ENCODE measurements at places on chromosomes 4 and X.

- DNase-seq = no peak
These were observed 84.1 kb downstream of the TMEM164 start for GRCh38 chrX:110086916-110087484.

DNA sequence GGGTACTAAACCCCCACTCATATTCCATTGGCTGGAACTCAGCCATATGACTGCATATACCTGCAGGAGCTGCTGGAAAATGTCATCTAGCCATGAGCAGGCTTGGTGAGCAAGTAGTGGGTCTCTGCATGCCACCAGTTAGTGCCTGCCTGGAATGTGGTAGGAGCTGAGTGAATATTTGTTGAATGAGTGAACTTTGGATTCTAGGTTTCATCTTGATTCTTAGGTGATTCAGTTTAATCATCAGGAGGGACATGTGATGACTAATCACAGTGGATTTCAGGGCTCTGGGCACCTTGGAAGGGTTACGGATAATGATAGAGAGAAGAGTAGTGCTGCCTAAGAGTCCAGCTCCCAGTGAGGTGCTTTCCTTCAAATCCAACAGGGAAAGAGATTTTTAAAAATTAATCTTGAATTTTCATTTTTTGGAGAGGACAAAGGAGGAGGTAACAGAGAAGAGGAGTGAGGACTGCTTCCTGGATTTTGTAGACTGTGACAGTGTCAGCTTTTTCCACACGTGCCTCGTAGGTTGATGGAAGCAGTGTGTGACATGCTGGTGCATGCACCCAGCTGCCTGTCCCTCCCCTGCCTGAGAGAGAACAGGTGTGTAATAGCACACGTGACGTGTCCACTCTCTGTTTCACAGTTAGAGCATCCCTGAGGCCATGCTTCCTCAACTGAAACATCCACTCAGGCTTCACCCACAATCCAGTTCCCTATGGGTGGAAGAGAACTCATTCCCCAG is 30.4 kb downstream of the NHS start:
- DNase-seq = no peak

- DNase-seq = no peak
These were observed 121.0 kb downstream of the PCDH19 start for GRCh38 chrX:100289066-100289558.

- DNase-seq = no peak
These were observed 44.6 kb downstream of the IL13RA1 start for GRCh38 chrX:118772051-118772450.

DNA sequence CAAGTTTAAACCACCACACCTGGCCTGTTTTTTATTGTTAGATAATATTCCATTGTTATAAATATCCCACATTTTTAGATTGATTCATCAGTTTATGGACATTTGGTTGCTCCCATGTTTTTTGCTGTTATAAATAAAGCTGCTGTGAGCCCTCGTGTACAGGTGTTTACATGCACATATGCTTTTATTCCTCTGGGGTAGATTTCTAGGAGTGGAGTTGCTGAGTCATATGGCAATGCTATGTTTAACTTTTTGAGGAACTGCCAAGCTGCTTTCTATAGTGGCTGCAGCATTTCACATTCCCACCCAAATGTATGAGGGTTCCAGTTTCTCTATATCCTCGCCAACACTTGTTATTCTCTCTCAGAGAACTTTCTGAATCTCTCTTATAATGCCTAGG is 90.5 kb downstream of the TBL1X start:
- no peak for DNase-seq

DNA sequence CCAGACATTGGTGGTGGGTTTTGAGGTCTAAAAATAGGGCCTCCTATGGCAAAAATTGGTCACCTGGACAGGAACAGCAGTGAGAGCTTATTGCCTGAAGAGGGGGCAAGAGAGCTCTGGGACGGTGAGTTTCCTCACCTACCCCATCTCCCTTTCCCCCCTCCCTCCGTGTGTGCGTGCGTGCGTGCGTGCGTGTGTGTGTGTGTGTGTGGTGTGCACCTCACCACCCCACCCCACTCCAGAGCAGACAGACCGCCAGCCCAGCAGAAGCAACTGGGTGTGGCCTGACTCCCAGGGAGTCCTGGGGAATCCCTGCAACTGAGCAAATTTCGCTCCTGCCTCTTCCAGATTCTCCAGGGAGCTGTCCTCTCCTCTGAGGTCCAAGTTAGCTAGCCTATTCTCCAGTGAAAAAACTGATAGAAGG is 44.7 kb downstream of the PRPS1 start:
- DNase-seq = no peak

- DNase-seq = no peak
These were observed 36.1 kb downstream of the DCK start for GRCh38 chr4:71029504-71029903.

- DNase-seq = peak; percentile 17
These were observed 26.8 kb upstream of the CLDN24 start for GRCh38 chr4:183348706-183349659.

DNA sequence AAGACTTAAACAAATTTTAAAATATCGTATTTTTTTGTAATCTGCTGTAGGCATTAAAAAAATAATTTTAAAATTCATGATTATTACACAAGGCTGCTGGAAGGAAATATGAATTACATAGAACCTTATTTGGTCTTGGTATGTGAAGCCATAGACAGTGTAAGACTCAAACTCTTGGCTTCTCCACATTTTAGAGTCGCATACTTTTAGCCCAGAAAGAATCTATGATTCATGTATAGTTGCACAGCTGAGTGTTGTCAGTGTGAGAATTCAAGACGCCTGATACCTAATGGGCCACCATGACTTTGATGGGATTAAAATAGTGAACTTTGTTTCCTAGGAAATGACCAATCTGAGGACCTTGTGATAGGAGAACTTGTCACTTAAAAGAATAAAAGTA is 1.4 kb downstream of the INTU start:
- DNase-seq = no peak

DNA sequence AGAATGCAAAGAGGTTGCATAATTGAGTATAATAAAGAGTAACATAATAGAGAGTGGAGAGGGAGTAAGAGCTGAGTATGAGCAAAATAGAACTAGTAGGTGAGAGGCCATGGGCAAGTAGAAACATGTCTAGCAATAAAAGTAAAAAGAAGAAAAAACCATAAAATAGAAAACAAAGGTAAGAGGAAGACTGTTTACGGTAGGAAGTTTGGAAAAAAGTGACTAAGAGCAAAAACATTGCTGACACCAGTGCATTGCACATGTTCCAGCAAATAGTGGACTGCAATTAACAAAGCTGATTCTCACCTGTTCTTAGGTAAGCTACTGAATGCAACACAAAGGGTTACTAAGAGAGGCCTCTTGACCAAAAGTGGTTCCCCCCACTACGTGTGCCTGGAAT is 202.9 kb downstream of the TEX13A start:
- DNase-seq = no peak

DNA sequence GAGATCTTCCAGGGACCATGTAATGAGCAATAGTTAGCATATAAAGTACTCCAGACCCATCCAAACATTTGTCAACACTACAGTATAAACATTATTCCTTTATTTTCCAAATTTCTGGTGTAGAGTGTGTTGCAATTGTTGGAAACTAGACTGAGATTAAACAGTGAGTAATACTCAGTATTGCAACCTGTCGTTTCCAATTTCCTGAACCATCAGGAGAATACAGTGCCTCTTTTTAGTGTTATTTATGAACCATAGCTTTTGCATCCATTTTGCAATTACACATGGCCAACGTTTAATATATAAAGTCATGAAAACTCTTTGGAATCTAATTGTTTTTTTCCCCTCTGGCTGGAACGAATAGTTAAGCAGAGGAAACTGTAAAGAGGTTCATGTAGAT is 58.3 kb upstream of the DHRSX start:
- no peak for DNase-seq

DNA sequence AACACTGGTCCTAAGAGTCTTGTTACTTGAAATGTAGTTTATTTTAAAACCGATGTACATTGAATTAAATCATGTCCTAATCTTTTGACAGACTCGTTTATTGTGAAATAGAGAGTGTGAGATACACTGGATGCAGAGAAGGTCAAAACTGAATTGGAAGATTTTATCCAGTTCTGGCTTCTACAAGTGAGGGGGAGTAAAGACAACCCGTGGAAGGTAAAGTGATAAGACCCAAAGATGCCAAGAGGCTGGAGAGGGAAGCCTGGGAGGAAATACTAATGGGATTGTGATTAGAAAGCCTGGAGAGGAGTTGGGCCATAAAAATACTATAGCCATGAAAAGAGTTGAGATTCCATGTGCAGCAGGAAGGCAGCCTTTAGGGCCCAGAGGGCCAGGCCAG is 424.5 kb upstream of the NR3C2 start:
- DNase-seq = no peak

DNA sequence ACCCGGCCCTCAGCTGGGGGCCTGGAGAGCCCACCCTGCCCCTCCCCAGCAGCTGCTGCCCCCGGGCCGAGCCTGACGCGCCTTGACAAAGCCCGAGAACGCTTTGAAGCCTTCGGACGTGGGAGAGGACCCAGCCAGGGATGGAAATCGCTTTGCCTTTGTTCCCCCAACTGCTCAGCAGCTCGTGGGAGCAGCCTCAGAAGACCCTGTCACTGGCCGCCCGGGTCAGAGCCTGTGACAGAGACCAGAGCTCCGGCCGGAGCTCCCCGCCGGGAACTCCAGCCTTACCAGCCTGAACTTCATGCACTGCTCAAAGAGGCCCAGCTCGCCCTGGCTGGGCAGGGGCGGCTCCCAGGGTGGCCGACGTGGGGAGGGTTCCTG is 2.6 kb upstream of the SLC6A8 start:
- DNase-seq = no peak

DNA sequence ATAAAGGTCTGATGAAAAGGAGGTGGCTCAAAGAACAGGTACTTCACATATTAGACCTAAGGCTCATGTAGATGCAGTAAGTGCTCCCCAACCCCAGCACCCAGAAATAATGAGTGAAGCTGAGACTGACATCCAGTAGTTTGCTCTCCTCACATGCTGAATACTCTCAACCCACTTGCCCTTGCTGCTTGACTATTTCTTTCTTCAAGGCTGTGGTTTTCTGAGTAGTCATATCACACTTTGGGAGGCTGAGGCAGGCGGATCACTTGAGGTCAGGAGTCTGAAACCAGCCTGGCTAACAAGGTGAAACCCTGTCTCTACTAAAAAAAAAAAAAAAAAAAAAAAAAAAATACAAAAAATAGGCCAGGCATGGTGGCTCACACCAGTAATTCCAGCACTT is 51.5 kb upstream of the PRPS1 start:
- DNase-seq = no peak

- DNase-seq = no peak
These were observed 988.1 kb upstream of the HS3ST1 start for GRCh38 chr4:12416755-12417154.

GRCh38 chr4:169922632-169923276 is 103.4 kb downstream of the MFAP3L start:
- DNase-seq = no peak

GRCh38 chr4:186808630-186809018 is 85.0 kb upstream of the FAT1 start:
- no peak for DNase-seq

GRCh38 chr4:153528705-153529485 is 62.7 kb downstream of the TMEM131L start:
- DNase-seq = no peak

- DNase-seq = no peak
These were observed 138.6 kb upstream of the SFRP2 start for GRCh38 chr4:153927451-153927850.

DNA sequence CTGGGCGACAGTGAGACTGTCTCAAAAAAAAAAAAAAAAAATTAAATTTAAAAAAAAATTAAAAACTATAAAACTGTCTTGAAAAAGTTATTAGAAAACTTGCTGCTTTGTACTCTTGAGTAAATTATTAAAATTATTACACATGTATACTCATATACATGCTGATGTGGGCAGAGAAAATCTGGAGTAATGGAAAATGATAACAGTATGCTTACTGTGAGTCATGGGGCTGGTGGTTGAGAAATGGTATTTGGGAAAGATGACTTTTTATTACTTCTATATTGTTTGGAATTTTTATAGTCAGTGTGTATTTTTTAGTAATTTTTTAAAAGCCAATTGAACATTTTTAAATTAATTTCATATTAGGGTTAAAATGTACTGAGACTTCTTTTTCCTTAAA is 7.5 kb downstream of the YY2 start:
- no peak for DNase-seq

DNA sequence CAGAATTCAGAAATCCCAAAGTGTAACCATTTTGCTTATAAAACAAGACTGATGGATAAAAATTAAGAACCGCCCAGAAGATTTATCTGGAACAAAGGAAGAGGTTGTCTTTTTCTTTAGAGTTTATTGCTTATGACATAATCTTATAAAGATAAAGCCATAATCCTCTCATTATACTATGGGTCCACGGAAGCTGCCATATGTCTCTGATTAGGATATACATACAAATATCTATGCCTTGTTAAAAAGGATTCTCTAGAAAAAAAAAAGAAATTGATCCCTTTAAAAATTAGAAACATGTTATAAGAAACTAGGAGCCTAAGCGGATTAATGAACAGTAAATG is 70.5 kb downstream of the RELL1 start:
- no peak for DNase-seq

DNA sequence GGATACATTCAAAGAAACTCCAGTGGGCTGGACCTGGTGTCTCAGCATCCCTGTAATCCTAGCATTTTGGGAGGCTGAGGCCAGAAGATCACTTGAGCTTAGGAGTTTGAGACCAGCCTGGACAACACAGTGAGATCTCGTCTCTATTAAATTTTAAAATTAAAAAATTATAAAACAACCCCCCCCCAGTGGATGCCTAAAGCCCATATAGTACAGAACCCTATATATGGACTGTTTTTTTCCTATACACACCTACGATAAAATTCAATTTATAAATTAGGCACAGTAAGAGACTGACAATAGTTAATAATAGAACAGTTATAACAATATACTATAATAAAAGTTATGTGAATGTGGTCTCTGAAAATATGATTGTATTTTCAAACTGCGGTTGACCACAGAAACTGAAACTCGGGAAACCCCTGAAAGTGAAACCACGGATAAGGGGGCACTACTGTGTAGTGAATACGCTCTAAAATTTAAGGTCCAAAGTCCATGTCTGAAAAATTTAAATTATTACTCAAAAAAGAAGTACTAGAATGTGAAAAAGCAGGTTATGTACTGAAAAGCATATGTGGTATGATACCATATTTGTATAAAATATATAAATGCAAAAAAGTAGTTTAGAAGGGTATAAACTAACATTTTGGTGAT is 2.0 kb downstream of the SMIM14 start:
- no peak for DNase-seq

All from stimulated activated CD4-positive, alpha-beta T cell treated with anti-CD3 and anti-CD28 coated beads, TNF-alpha, amount 100 ng/mL, for 48 hours (primary cell).